Activated gamma-delta T cell treated with Interleukin-2 at 50 U/mL for 16 hours (primary cell): ENCODE measurements at places on chromosomes 1 and 21.

DNA sequence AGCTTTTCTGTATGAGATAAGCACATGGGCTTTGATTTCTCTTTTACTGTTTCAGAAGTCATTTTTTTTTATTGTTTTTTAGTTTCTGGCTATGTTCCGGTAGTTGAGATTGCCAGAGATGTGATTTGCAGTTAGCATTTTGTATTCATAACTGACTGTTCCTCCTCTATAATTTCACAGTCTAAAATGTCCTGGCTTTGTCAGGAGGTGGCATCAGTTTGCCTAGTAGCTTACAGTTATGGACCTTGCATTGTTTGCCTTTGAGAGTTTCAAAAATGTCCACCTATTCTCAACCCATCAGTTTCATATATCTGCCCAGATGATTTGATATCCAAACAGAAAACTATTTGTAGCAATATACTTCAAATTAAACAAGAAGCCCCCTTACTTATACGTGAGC, 39.5 kb upstream of the ST6GALNAC3 start:
- DNase-seq, result no peak

DNA sequence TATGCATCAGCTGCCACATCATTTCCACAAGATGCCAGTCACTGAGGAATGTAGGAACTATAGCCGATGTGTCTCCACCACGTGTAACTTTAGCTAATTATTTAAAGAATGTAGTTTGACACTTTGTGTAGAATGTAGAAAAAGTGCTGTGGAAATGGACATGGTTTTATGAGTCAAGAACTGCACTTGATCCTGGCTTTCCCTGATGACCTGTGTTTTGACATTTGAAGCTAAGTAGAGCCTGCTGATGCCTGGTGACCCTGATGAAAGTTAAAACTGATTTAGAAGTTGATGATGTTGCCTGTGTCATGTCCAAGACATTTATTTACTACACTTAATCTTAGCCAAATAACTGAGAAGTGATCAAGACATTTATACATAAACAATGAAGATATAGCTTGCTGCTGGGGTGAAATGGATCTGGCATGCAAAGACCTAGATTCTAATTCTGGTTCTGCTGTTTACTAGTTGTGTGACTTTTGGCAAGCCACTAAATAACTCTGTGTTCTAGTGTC, 4.4 kb upstream of the OSBPL9 start:
- no peak for DNase-seq

DNA sequence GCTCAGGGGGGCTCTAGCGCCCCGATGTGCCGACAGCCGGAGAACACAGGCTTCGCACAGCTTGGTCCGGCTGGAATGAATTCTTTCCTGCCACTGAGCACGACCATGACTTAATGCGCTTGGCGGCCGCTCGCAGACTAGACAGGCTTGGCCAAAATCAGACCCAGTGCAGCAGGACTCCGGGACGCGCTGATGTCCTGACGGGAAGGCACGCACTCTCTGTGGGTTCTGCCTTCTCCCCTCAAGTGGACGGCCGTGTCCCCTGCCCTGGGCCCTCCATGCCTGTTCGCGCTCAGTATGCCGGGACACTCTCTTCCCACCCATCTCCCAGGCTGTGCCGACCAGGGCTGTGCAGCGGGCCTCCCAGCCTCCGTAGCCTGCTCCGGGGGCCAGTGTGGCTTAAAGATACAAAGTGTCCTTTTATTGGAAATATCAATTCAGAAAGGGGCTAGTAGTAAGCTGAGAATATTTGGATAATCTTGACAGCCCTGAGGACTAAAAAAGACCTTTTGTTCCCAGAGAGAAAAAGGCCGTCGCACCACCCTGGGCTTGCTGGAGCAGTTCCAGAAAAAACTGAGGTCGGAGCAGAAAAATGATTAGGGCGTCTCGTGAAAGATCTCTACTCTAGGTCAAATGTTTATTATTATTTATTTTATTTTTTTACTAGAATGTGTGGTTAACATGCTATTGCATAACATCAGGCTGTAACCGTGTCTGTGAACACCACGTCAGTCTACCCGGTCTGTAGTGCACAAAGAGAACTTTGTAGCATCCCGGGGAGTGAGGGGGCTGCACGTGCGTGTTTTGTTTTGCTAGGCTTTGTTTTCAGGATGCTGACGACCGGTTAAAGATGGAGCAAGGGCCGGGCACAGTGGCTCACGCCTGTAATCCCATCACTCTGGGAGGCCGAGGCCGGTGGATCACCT, 88.1 kb upstream of the ARHGEF16 start:
- DNase-seq, result no peak

DNA sequence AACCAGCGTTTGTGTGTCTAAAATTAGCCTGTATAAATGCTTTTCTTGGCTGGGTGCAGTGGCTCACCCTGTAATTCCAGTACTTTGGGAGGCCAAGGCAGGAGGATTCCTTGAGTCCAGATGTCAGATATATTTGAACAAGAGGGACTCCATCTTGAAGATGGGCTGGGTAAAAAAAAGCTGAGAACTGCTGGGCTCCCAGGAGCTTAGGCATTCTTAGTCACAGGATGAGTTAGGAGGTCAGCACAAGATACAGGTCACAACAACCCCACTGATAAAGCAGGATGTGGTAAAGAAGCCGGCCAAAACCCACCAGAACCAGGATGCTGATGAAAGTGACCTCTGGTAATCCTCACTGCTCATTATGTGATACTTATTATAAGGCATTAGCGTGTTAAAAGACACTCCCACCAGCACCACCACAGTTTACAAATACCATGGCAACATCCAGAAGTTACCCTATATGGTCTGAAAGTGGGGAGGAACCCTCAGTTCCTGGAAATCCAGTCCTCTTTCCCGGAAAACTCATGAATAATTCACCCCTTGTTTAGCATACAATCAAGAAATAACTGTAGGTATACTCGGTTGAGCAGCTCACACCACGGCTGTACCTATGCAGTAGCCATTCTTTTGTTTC, 36.2 kb upstream of the ZNF496 start:
- no peak for DNase-seq

GRCh38 chr1:195294911-195295310, 1313.3 kb downstream of the KCNT2 start:
- DNase-seq, result no peak

DNA sequence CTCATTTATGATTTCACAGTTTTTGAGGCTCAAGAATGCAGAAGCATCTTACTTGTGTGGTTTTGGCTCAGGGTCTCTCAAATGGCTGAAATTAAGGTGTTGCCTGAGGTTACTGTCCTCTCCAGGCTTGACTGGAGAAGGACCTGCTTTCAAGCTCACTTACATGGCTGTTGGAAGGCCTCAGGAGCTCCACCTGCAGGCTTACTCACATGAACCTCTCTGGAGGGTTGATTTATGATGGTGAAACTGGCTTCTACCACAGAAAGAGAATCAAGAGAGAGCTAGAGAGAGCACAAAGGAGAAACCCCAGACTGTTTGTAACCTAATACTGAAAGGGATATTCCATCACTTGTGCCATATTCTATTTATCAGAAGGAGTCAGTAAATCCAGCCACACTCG, 6.2 kb upstream of the KCNK2 start:
- DNase-seq, result no peak

- no peak for DNase-seq
Observed at GRCh38 chr21:32378956-32379355, 13.9 kb downstream of the URB1 start.

- no peak for DNase-seq
Observed at GRCh38 chr1:197399755-197400521, 131.9 kb downstream of the CRB1 start.

GRCh38 chr1:182444497-182444896, 5.4 kb upstream of the RGSL1 start:
- no peak for DNase-seq

GRCh38 chr1:160224606-160225005, 19.4 kb downstream of the PEA15 start:
- DNase-seq, result no peak
